ENCODE measurements at places on chromosomes 7 and 10.

DNA sequence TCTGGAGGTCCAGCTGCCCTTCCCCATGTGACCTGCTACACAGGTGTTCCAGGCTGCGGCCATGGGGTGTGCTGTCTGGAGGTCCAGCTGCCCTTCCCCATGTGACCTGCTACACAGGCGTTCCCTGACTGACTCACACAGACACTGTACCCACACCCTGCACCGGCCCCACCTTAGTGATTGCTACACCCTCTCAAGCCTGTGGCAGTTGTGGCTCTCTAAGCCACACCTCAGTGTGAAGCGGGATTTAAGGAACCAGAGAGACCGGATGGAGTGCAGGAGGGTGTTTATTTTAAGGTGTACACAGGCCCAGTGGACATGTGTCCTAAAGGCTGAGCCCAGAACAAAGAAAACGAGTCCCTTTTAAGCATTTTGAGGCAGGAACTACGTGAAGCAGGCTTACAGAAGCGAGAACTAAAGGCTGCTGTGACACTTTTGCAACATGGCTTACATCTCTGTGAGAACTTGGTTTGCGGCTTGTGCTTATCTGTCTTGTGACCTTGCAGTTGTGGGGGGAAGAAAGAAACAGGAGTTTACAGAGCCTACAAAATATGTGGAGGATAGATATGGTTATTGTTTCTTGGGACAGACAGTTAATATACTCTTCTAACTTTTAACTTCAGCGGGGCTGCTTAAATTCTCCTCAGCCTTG lies 326.4 kb downstream of the PAXIP1 start:
- no peak for DNase-seq

DNA sequence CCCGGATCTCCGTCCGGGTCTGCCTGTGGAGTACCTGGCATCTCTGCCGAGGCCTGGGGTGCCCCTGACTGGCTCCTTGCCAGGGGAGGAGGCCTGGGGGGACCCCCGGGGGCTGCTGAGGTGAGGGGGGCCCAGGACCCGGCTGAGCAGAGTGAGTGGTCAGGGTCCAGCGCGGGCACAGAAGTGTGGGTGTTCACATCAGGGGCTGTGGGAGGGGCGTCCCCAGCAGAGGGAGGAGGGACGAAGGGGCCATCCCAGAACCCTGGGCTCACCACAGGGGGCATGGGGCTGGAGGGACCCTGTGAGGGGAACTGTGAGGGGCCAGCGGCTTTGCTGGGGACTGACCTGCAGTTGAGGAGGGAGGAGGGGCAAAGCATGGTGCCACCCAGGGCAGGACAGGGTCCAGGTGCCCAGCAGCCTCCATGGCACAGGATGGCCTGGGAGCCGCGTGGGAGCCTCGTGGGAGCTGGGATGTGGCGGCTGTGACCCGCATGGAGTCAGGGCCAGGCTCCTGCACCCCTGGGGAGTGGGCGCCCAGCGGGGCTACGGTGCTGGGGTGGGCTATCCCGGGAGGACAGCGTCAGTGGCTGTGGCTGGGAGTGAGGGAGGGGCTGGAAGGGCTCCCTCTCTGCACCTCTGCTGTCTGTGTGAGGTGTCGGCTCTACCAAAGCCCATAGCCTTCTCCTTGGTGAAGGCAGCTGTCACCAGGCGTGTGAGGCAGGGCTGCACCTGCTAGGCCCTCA lies 91.2 kb downstream of the DNAJB6 start:
- no peak for DNase-seq

- no peak for DNase-seq
Observed at GRCh38 chr10:44774676-44775401, 136.3 kb upstream of the TMEM72 start.

DNA sequence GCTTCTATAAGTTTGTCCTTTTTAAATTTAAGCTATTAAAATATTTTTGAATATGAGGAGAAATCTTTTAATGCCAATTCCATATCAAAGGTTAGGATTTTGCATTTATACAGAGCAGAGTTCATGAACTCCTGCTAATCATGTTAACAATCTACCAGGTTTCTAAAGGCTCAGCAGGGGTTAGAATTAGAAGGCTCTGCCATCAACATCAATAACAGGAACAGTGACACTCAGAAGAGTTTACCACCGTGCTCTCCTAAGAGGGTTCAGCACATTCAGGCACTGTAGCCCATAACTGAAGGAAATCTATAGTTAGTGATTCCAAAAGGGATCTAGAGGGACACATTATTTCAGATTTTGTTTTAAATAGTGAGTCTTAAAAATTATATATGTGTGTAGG lies 100.1 kb downstream of the HOXA1 start:
- DNase-seq = no peak

- peak; percentile 13 for DNase-seq
Observed at GRCh38 chr10:96512524-96513304, 1.0 kb downstream of the TLL2 start.

- DNase-seq = no peak
Observed at GRCh38 chr7:17900464-17900863, 39.8 kb downstream of the SNX13 start.

- no peak for DNase-seq
Observed at GRCh38 chr7:4260867-4261600, 421.1 kb upstream of the FOXK1 start.

DNA sequence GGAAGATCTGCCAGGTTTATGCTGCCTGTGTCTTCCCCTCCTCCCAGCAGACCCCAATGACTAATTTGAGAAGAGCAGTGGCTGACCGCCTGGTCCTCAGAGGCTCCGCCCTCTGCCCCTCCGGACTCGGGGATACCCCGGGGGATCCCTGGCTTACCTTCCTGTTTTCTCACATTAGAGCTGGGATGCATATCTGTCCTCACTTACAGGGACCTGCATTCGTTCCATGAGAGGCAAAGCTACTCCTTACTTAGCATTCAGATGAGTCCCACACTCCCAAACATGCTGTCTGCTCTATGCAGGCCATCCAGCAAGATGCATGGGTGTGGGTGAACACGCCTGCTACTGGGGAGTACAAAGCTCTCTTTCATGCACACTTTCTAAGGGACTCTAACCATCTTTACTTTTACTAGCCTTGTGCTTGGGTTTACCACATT lies 24.0 kb downstream of the VOPP1 start:
- DNase-seq = no peak

DNA sequence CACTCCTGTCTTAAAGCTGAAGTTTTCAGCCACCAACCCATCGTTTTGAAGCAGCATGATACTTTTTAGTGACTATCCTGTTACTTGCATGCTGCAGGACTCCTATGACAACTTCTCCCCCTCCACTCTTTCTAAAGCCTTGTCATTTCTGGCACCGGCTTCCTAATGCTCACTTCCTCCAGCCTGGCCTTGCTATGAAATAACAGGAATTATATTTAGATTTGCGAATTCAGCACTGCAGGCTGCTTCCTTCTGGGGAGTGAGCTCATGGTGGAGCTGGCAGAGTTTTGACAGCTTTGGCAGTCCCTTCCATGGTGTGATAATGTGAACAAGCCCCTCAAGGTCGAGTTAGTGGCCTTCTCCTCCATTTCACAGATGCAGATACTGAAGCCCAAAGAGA lies 13.4 kb downstream of the BLNK start:
- DNase-seq = peak; percentile 59

DNA sequence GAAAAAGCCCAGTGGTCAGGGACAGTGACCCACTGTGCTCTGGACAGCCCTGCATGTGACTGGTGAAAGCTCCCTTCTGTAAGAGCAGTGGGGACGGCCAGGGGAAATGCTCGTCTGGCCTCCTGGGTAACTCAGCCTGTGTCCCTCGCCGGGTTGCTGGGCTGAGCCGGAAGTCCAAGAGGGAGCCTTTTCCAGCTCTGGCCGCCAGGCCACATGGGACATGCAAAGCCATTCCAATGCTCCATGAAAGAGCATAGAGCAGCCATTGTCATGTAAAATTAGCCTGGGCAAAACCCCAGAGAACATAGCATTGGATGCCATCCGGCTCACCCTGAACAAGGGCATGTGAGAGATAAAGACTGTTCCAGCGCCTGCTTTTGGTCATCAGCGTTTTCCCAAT lies 64.9 kb upstream of the ADRB1 start:
- no peak for DNase-seq

GRCh38 chr10:375815-376505 lies 240.7 kb downstream of the ZMYND11 start:
- no peak for DNase-seq

GRCh38 chr10:76721891-76722505 lies 915.6 kb downstream of the KCNMA1 start:
- DNase-seq = no peak

- DNase-seq = no peak
Observed at GRCh38 chr10:57694956-57695608, 572.6 kb downstream of the IPMK start.
